ENCODE measurements at places on chromosomes 5 and 9.
A peak's percentile ranks its signal among the peaks of the same experiment; 100 is the strongest.

- no peak for DNase-seq
Measured at GRCh38 chr5:177505075-177505474, 4.6 kb downstream of the DOK3 start.

DNA sequence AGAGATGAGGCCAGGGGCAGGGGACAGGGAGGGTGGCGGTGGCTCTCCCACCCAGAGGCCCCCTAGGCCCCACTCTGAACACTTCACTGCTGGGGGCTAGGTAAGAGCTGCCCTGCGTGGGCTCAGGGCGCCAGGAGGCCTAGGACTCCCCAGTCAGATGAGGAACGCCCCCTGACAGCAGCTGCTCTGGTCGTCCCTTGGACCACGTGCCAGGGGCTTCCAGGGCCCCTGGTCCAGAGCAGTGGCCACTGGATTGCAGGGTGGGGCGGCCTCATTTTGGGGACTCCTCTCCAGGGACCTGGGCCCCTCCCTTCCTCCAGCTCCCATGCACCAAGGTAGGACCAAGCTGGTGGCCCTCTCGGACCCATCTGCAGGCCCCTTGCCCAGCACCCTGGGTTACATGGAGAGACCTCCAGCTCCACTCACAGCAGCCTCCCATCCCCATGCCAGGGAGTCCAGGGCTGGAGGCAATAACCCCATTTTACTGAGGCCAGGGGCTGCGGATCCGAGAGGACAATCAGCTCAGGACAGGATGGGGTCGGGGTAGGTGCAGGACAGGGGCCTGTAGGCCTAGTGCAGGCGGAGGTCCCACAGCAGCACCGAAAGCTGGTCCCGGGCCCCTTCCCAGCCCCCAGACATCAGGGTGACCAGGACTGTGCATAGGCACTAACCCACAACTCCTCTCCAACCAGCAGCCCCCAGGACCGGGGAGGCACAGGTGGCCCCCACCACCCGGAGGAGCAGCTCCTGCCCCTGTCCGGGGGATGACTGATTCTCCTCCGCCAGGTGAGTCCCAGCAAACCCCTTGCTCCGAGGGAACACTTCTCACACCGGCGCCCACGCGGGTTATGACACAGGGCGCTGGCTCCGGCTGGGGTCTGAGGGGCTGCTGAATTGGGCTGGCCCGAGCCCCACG is 1.5 kb downstream of the EGFL7 start:
- no peak for DNase-seq

GRCh38 chr9:137237759-137238726 is 3.0 kb upstream of the TUBB4B start:
- no peak for DNase-seq

GRCh38 chr5:168364151-168364661 is 72.8 kb downstream of the WWC1 start:
- peak; percentile 36 for DNase-seq

GRCh38 chr5:126745259-126745992 is 31.5 kb upstream of the LMNB1 start:
- no peak for DNase-seq

DNA sequence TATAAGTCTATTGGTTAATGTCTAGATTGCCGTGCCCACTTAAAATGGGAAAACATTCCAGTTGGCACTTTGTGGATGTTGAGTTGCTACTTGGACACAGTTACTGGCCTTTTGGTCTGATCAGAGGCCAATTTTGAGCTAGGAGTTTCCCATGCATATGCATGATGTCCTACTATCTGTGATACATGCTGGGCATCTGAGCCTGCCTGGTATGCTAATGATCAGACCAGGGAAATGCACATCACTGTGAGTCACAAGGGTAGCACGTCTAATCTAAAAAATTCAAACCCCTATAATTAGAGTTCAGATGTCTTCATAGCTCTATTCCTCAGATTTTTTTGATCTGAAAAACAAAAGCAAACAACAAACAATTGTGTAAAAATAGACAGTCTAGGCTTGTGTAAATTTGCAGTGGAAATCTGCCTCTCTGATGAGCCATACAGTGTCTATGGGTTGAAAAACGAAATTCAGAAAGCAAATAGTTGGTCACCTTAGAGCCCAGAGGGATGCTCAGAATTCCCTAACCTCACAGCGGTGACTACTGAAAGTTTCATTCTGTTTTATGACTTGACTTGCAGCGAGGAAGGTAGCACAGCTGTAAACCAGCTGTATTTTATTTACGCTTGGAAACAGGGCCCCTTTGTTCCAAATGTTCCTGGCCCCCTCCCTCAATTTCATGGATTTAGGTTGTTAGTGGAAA is 37.3 kb downstream of the PALM2AKAP2 start:
- peak; percentile 73 for DNase-seq
